Airway epithelial cell (primary cell): ENCODE measurements at places on chromosomes 12 and 14. TPM values are rescaled to one million over a fixed set of nuclear protein-coding genes. Genes with fewer than 3 reads are reported as not detected.

The CLEC14A gene
- total RNA-seq: 0.05 TPM in 1 of 2 replicates, not detected in the other

The SMOC1 gene
- 8.9 and 14.3 TPM in 2 replicates for total RNA-seq

The B4GALNT3 gene
- total RNA-seq: 10.3 and 11.6 TPM in 2 replicates

The SCN8A gene
- total RNA-seq: under 0.01 TPM in 1 of 2 replicates, not detected in the other

The CACNA1C gene
- total RNA-seq: not detected in 2 replicates

The KRT5 gene
- total RNA-seq: 10,625 and 11,680 TPM in 2 replicates

The MIP gene
- total RNA-seq: not detected in 2 replicates
